ENCODE measurements at places on chromosomes 12 and 14.

DNA sequence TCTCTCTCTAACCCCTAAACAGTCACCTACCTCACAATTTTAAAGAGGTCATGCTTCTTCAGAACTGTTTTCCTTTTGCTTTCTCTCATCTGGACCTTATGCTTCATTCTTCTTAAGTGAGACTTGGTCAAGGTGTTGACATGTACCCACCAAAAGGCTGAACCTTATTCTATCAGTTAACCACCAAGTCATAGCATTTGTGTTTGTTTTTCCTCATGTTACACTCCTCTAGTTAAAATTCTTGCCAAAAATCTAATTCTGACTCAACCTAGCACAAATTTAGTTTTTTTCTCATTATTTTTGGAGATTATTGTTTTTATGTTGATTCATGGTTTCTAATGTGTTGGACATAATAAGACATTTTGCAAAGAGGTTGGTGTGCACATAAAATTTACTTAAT lies 578.6 kb downstream of the SLC16A7 start:
- DNase-seq, result no peak

- DNase-seq, result no peak
Observed at GRCh38 chr12:21559855-21560569, 33.9 kb downstream of the SPX start.

GRCh38 chr12:104796475-104796862 lies 161.6 kb downstream of the SLC41A2 start:
- no peak for DNase-seq

- no peak for DNase-seq
Observed at GRCh38 chr12:1324910-1325309, 269.5 kb downstream of the FBXL14 start.

- DNase-seq, result no peak
Observed at GRCh38 chr12:41532072-41532471, 344.0 kb downstream of the PDZRN4 start.

DNA sequence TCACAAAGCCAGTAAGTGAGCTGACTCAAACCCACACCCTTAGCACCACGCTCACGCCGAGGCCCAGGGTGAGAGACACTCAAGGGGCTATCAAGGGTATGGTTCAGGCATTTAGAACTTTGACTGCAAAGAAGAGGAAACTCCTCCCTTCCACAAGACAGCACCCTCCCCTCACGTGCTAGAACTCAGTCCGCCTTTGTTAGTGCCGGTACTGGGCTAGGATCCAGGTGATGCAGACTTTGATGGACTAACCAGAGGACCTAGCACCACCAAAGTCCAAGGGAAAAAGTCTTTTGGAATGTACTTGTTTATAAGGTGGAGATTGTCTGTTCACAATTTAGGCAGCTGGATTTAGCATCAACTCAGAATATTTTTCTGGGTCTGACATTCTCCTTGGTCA lies 33.7 kb downstream of the VWF start:
- DNase-seq, result no peak

- DNase-seq, result no peak
Observed at GRCh38 chr12:121444842-121445202, 44.9 kb downstream of the RNF34 start.

Measured in progenitor cell of endocrine pancreas (in vitro differentiated cells).